ENCODE measurements at places on chromosomes 12 and 14. TPM values are rescaled to one million over a fixed set of nuclear protein-coding genes. Genes with fewer than 3 reads are reported as not detected.

DNA sequence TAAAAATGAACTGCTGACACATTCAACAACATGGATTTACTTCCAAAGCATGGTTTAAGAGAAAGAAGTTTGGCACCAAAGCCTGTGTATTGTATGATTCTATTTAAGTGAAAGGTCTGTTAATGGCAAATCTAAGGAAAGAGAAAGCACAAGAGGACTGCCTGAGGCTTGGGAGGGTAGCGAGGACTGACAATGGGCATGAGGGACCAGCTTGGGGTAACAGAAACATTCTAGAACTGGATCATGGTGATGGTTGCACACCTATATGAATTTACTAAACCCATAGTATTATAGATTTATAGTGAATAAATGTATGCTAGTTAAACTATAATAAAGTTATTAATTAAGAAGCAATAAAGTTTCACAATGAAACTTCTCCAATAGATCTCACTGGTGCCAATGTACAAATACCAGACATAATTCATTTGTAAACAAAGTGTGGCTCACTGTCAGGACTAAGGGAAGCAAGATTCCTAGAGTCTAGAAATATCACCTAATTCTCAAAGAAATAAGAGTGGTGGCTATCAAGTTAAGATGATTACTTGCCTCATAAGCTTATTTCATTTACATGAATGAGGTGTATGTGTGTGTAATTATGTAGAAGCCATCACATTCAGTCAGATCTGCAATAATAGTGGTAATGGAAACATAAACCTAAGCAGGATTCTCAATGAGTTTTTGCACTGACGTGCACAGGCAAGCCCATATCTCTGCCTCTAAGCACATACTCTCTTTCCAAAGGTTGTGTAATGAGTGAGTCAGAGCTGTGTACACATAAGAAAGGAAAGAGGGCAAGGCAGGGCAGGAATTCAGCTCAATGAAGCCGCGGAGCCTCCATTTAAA lies 353.4 kb downstream of the KCNH5 start:
- DNase-seq = peak; percentile 97

LRRK2 gene
- 0.17 TPM for polyA plus RNA-seq

DNA sequence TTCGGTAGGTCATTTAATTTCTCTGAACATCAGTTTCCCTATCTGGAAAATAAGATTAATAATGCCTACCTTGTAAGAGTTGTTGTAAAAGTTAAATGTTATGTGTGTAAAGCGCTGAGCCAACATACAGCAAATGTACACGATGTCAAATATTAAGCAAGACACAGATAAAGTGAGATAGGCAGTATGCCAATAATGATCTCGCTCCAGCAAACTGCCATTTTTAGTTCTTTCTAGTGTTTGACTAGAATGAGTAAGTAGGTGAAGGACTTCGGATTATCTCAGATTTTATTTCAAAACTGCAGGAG lies 840 bp downstream of the DHRS7 start:
- no peak for DNase-seq

GRCh38 chr12:20620261-20620660 lies 74.9 kb upstream of the SLCO1C1 start:
- DNase-seq = peak; percentile 13

DNA sequence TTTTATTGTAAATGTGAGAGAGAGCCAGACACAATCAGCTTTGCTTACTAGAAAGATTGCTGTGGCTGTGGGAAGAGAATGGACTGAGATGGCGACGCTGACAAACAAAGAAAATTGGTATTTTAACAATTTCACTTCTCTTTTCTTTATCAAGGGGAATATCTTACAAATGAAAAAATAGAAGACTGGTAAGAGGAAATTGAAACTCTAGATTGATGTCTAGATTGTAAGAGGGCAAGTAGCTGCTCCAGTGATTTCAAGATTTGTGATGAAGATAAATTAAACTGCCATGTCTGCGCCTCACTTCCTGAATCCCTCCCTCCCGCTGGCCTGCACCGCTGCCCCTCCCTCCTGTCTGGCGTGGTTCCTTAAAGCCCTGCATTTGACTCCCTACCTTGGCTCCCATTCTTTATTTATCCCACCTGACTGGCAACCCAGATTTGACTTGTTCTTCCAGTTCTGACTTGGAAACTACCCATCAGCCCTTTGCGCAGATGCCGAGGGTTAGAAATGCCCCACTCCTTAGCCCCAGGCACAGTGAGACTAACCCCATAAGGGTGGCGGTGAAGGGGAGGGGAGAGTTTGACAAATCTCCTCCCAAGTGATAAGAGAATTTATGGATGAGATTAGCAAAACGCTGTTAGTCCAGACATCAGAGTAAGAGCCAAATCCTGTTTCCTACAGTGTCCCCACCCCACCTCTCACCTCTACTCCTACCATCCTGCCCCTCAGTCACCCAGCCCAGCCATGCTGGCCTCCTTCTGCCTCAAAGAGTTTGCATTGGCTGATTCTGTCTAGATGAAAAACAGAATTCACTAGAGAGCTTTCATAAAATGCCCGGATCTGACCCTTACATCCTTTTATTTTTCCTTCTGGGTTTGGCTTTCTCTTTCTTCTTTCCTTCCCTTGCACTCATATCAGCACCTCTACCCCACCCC lies 125.3 kb upstream of the ATF7IP start:
- no peak for DNase-seq

DNA sequence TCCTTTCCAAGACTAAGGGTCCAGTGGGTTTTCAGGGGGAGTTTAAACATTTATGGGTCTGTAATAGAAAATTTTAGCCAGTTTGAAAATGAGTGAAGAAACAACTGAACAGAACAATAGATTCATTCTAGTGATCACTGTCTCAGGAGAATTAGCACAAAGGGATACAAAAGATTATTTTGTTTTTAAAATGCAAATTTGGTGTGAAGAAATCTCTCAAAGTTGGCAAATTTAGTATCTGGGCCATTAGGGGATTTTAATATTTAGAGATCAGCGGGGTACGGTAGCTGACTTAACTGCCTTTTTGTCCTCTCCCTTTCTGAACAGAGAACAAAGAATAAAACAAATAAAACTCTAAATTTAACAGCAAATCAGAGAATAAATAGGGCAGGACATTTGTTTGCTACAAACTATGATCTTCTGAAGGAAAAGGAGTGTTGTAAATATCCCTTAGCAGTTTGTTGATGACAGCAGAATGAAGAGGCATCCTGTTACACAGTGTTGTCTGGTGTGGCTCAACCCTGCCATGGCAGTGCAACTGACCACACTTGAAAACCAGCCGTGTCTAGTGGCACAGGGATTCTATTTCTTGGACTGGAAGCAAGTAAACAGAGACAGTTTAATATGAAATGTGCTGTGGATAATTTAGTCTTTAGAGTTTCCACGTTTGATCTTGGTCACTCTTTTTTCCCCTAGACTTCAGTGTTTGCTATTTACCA lies 46.3 kb upstream of the LRTM2 start:
- peak; percentile 11 for DNase-seq

Measured in IMR-90 (cell line).